ENCODE measurements at places on chromosomes 6 and 20.

DNA sequence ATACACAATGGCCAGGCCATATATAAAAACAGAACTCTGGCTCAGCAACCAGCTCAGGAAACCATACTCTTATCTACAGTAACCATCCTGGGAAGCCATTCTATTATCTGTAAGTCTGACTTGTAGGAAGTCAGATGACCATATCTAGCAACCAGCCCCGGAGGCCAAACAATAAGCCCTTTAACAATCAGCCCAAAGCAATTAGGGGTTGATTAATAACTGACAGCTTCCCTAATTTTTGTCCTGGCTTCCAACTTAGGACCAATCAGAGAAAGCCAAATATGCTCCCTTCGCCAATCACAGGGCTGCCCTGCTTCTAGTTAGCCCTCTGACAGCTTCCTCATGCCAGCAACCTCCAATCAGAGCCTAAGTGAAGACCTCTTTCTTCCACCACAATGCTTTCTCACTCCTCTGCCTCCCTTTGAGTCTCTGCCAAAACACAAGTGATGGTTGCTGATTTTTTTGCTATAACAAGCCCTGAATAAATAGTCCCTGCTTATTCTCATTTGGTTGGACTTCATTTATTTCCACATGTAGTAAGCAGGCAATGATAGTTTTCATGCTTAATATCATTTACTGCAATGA lies 37.8 kb upstream of the STXBP5 start:
- no peak for DNase-seq

GRCh38 chr20:11379257-11380011 lies 538.3 kb upstream of the BTBD3 start:
- DNase-seq, result no peak

DNA sequence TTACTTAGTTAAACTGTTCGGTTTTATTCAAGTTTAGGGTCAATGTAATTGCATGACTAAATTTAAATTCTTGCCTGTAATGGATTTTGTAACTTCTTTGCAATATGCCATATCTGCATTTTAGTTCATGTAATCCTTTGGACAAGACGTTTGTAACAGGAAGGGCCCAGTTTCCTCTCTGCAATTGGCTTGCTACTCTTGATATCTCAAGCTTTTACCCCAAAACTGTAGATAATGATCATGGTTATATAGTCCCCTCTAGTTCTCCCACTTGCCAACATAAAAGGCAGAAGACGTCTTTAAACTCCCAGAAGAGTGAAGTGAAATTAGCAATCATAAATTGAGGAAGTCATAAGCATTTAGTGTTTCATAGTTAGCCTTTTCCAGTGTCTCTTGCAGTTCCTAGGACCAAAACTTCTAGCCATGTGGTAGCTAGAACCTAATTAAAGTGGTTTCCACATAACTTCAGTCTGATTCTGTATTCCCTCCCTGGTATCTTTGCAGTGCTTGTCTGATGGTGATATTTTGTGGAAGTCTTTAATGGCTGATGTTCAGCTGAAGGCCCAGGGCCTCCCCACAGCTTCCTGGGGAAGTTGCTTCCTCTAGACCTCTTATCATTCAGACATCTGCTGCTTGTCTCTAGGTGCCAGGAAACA lies 117.8 kb upstream of the SUPT3H start:
- no peak for DNase-seq

GRCh38 chr6:50270415-50270814 lies 220.7 kb upstream of the DEFB112 start:
- DNase-seq, result no peak

- DNase-seq, result no peak
These were observed 74.9 kb downstream of the MAP3K4 start for GRCh38 chr6:161066511-161066910.

- DNase-seq, result peak; percentile 3
These were observed 3.5 kb upstream of the SLC22A7 start for GRCh38 chr6:43294536-43294935.

DNA sequence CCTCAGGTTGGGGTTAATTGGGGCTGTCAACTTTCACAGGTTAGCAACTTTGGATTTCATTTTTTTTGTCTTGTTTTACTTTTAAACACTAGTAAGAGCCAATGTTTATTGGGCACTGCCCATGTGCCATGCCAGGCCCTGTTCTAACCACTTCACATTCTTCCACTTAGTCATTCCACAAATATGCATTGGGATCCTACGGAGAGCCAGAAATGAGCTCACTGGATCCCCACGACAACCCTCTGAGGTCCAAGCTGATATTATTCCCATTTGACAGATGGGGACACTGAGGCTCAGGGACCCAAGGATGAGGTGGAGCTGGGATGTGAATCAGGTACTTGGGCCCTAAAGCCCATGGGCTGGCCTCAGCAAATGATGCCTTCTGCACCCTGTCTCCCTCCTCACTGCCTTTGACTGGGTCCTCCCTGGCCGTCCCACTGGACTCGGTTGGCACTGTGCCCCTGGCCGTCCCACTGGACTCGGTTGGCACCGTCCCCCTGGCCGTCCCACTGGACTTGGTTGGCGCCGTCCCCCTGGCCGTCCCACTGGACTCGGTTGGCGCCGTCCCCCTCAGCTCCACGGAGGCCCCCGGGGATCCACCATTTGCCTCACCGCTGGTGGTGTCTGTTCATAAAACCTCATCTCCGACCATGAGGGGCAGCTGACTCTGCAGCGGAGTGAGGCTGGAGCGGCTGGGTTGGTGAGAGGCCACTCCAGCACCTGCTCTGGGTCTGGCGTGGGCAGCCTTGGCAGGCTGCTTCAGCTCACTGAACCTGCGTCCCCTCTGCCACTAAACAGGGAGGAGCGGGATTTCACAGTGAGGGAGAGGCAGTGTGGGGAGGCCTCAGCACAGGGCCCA lies 4.8 kb upstream of the PMEPA1 start:
- no peak for DNase-seq

GRCh38 chr20:23452776-23453175 lies at the start of gene CST11:
CST11 (minus strand) TSS chr20:23452876; CDS start chr20:23452811, 65 bp downstream.
- no peak for DNase-seq

DNA sequence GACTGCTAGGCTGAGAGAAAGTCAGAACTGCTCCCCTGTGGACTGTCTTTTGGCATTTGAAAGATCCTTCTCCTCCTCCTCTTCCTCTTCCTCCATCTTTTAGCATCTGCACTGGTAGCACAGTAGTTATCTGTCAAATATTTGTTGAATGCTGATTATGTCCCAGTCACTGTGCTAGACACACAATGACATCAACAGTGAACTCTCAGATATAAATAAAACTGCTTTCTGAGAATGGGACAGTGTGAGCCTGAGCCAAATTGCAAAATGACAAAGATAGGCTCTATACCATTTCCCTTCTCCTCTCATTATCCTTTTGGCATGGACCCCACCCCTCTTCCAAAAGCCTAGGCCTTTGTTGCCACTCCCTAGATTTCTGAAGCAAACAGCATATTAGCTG lies 27.9 kb upstream of the LRRC1 start:
- no peak for DNase-seq

Measured in left forelimb (tissue), 1 donor.